H1 (cell line): ENCODE measurements at places on chromosomes 11 and 22. TPM values are rescaled to one million over a fixed set of nuclear protein-coding genes. Genes with fewer than 3 reads are reported as not detected.

DNA sequence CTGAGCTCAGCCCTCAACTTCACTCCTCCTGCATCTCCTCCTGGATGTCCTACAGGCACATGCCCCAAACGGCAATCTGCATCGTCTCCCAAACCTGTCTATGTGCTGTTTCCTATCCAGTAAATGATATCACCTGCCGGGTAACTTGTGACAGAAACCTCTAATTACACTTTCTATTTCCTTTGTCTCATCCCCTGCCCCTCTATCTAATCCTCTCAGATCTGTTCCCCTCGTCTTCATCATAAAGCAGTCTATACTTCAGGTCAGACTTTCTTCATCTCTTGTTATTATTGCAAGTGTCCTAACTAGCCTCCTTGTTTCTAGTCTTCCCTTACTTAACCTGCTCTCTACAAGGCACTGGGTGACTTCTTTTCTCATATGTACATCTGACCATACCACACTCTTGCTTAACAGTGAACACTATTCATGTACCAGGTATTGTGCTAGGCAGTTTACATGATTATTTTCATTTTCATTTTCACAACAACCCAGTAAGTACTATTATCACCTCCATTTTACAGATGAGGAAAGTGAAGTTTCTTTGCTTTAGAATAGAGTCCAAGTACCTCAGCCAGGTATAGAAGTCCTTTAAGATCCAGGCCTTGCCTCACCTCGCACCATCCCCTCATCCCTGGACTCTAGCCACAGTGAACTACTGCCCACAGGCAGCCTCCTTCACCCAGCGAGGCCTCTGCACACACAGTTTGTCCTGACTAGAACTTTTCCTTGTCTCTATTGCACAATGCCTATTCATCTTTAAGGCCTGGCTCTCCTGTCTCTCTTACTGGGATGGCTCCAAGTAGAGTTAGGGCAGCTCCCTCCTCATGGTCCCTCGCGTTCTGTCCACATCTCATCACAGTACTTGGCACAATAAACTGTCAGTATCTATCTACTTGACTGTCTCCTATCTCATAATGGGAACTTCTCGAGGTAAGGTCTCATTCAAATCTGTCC, 22.1 kb upstream of the UCP3 start:
- no peak overlapping the region for H3K4me3 ChIP-seq
- no peaks in the 10 kb centered on the region; the same call in none of the 2 replicates for H3K36me3 ChIP-seq
- no peaks in the 10 kb centered on the region for H3K4me1 ChIP-seq
- H3K27me3 ChIP-seq, result no peaks in the 10 kb centered on the region

DNA sequence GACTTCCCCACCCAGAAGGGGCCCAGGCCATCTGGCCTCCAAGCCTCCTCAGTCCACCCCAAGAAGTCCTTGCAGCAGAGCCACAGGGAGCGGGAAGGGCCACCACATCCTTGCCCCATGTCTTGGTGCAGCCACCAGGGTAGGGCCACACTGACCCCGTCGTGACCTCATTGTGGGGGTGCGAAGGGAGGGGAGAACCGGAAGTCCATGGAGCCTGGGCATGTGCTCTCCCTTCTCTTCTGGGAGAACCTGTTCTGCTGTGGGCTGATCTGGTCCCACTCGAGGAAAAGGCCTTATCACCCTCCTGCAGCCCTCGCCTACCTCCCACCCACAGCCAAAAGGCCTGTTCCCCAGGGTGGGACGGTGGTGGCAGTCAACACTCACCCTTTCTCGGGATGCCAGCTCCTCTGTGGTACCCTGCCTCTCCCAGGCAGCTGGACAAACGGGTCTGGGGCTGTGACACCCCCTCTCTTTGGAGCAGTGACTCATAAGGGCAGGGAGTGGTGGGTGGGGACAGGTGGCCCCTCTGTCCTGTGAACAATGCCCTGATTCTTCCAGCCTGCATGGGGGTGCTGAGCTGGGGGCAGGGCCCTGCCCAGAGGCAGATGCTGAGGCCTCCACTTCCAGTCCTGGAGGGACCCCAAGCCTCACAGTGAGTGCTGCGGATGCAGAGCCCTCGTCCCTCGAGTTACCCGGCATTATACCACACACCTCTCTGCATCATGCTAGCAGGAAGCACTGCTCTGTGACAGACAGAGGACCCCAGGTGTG, 14.6 kb upstream of the CTSD start:
- no peaks in the 10 kb centered on the region for H3K36me3 ChIP-seq
- H3K4me1 ChIP-seq, result no peaks in the 10 kb centered on the region
- H3K4me3 ChIP-seq, result no peak overlapping the region
- no peak overlapping the region for H3K27ac ChIP-seq
- no peaks in the 10 kb centered on the region for H3K27me3 ChIP-seq

DNA sequence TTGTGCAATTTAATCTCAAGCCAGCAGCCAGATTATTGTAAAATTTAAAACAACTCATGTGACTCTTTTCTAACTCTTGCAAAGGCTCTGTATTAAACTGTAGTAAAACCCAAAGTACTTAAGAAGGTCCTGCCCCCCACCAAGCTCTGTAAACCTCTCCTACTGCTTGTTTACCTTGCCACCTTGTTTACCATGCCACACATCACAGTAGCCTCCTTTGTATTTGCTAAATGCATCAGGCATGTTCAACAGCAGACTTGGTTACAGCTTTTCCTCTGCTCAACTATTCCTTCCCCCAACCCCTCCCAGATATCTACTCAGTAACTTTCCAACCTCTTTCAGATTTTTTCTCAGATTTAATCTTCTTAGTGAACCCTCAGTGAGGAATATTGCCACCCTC, 861.6 kb downstream of the METTL15 start:
- no peaks in the 10 kb centered on the region for H3K36me3 ChIP-seq
- no peak overlapping the region for H3K27ac ChIP-seq
- no peak overlapping the region for H3K4me3 ChIP-seq

GRCh38 chr11:6640985-6641701, 14.5 kb downstream of the DCHS1 start:
- no peaks in the 10 kb centered on the region for H3K36me3 ChIP-seq
- H3K4me3 ChIP-seq, result no peak overlapping the region
- H3K27me3 ChIP-seq, result no peaks in the 10 kb centered on the region

- H3K27ac ChIP-seq, result no peak overlapping the region
- no peaks in the 10 kb centered on the region for H3K36me3 ChIP-seq
- H3K27me3 ChIP-seq, result no peaks in the 10 kb centered on the region
- peaks cover 13% of the 10 kb centered on the region for H3K4me1 ChIP-seq
- no peak for DNase-seq
- no peak overlapping the region for H3K4me3 ChIP-seq
These were observed 30.7 kb downstream of the WEE1 start for GRCh38 chr11:9604134-9604533.

- H3K4me3 ChIP-seq, result no peak overlapping the region
- no peak overlapping the region for H3K27ac ChIP-seq
- no peaks in the 10 kb centered on the region for H3K27me3 ChIP-seq
- peaks cover 6% of the 10 kb centered on the region for H3K4me1 ChIP-seq
- DNase-seq, result no peak
- H3K36me3 ChIP-seq, result peaks cover 11% of the 10 kb centered on the region; the same call in 1 of the 2 replicates
These were observed 27.5 kb upstream of the KRTAP5-7 start for GRCh38 chr11:71499546-71499945.

The NAALAD2 gene
- 3.9 and 4.1 TPM in 2 replicates for total RNA-seq

The TBX1 gene
- 0.28 and 0.38 TPM in 2 replicates for total RNA-seq
